ENCODE measurements at places on chromosomes 16 and 17.

- no peak for DNase-seq
Measured at GRCh38 chr17:34442387-34443111, 79.5 kb upstream of the CCL1 start.

DNA sequence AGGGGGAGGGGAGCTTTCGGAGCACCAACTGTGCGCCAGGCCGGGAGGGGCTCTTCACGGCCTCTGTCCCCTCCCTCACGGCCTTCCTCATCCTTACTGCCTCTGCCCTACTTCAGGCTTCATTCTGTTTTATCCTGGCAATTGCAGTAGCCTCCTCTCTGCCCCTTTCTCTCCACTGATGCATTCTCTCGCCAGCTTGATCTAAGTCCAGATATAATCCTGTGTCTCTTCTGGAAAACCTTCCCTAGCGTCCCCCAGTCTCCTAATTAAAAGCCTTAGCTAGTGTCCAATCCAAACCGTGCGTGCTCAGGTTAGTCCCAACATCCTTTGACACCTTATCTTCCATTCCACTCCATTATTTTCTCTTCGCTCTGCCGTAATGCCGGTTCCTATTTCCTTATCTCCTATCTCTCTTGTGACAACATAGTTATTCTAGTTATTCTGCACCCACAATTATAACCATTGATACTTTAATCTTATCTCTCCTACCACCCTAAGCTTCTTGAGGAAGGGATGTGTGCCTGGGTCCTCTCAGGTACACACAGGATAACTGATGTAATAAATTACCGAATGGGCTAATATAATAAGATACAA is 869 bp downstream of the ZNF48 start:
- no peak for DNase-seq

- no peak for DNase-seq
Measured at GRCh38 chr17:48582750-48583069, 4.6 kb upstream of the HOXB4 start.

DNA sequence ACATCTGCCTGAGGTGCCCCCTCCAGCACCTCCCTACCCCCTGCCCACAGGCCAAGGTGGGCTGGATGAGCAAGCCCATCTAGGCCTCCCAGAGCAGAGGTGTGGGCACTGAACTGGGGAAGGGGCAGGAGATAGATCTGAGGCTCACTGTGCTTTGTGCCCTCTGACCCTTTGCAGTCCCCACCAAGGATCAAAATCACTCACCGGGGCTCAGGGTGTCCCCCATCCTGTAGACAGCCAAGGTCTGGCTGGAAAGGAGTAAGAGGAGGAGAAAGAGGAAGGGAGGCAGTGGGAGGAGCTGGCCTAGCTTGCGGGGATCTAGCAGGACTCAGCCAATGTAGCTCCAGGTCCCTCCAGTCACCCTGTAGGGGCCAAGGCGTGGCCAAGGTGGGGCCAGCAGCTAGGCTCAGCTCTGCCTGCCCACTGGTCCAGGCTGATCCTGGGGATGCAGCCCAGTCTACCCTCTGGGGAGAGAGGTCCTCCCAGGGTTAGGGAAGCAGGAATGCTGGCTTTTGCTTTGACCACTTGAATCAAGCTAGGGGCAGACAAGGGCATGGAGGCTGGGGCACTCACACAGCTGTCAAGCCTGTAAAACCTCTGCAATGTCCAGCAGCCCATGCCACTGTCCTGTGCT is 1.8 kb downstream of the SLC12A4 start:
- no peak for DNase-seq

DNA sequence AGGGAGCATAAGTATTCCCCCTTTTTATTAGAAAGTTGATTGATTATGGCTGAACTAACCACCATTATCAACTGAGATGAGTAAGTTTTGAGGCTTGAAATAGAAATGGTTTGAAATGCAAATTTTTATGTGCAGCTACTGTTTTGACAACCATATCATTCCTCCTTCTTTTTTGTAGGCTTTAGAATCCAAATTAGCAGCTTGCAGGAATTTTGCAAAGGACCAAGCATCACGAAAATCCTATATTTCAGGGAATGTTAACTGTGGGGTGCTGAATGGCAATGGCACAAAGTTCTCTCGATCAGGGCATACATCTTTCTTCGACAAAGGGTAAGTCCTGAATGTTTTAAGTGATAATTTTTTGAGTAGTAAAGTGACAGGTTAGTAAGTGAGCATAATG is 24.1 kb downstream of the NDEL1 start:
- DNase-seq = no peak

GRCh38 chr17:62827746-62828485 is 19.8 kb upstream of the MARCHF10 start:
- no peak for DNase-seq

DNA sequence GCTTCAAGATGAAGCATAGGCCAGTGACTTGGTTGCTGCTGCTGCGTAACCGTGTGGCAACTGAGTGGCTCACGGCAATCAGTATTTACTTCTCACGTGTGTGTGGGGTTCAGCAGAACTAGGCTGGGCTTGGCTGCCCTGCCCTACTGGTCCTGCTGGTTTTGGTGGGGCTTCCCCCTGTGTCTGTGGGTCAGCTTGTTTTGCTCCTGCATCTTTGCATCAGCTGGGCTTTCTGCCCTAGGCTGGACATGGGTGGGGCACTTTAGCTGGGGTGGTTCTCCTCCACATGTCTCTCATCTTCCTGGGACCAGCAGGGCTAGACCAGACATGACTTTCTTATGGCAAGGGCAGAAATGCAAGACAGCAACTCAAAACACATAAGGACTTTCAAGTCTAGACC is 550.5 kb downstream of the MAF start:
- no peak for DNase-seq

GRCh38 chr16:14496047-14496770 is 133.9 kb downstream of the PARN start:
- no peak for DNase-seq

- no peak for DNase-seq
Measured at GRCh38 chr16:78395035-78395434, 295.6 kb downstream of the WWOX start.

DNA sequence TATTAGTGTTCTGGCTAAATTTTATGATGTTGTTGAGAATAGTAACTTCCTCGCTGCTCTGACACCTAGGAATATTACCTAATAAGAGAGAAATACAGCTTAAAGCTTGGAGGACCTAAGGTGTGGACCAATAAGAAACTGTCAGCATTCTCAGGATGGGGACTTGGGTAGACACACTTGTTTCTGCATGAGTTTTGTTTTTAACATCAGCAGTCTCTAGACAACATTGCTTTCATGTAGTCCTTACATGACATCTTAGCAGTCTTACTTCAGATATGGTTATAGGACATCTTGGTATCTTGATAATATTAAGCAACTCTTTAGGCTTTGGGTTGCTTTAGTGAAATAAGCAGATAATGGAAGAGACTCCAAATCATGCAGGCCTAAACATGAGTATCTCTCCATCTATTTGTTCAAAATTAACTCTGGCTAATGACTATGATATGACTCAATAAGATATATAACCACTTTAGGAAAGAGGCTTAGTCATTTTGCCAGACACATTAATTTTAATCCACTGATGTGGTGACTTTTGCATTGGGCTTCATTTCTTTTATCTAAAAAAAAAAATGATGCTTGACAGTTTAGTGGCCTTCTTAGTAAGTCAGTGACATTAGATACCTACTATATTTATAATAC is 84.5 kb downstream of the WNT3 start:
- DNase-seq = no peak

- DNase-seq = no peak
Measured at GRCh38 chr17:36136036-36136435, 32.4 kb downstream of the CCL4 start.

DNA sequence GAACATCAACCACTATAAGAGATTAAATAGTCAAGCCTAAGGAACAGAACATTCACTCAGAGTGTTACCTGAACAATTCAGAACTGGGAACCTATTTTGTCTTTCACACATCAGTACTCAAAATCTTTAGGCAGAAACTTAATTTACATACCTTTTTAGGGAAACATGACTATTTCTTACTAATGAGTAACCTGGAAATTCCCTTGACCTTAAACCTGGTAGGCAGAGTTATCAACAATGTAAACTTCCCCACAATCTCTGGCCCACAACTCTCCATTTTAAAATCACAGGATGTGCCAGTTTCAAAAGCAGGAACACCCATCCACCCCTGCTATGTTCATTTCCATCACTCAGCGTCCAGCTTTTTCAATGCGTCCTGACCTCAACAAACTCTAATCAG is 132.9 kb upstream of the ANKFN1 start:
- DNase-seq = no peak

- no peak for DNase-seq
Measured at GRCh38 chr17:41882756-41883155, 17.5 kb upstream of the KLHL11 start.

GRCh38 chr16:69334696-69335095 is 4.3 kb upstream of the PDF start:
- DNase-seq = no peak

GRCh38 chr17:15298176-15298575 is 33.0 kb upstream of the PMP22 start:
- DNase-seq = no peak

DNA sequence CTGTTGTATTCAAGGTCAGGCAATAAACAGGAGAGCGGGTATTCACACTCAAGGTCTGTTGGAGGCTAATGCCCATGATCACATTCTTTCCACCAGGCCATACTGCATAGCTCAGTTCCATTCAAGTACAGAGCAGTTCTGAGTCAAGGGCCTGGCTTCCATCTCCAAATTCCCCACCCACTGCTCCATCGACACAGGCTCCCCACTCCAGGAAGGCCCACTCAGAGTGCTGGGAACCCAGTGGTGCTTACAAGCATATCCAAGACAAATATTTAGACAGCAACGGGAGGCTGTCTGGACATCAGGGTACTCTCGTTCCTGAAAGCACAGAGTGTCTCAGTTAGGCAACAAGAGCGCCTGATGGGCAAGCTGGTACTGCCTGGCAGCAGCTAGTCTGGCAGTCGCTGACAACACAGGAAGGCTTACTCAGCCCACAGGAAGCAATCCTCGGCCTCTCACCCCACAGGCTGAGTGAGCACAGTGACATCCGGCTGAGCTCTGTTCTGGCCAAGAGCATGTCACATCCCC is 40.9 kb downstream of the RFFL start:
- DNase-seq = peak; percentile 58

- DNase-seq = no peak
Measured at GRCh38 chr17:67165201-67165600, 79.8 kb downstream of the HELZ start.

GRCh38 chr17:80005360-80006338 is 30.0 kb downstream of the TBC1D16 start:
- DNase-seq = no peak

DNA sequence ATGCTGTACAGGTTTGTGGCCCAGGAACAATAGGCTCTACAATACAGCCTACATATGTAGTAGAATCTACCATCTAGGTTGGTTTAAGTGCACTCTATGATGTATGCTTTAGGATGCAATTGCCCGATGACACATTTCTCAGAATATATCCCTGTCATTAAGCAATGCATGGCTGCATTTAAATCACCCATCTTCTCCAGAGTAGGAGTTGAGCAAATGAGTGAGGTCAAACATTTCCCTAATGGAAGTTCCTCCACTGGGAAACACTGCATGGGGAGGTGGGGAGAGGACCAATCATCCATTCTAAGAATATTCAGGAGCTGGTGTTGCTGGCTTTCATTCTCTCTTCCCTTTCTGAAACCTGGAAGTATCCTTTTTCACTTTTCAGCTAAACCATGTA is 2.0 kb upstream of the PCTP start:
- DNase-seq = no peak

DNA sequence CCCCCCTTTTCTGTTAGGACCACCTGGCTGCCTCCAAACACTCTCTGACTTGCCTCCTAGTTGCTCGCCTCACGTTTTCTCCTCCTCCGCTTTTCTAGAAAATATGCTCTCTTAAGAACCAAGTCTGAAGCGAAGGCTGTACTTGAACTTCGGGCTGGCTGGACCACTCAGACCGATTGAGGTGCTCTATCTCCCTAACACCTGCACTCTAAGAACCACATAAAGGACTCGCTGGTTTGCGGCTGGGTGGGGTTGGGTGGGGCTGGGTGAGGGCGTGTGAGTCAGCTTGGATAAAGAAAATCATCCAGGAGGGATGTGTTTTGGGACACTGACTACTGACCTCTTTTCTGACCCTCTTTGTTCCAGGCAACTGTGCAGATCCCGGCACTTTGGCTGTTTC is 22.9 kb upstream of the TMEM220 start:
- DNase-seq = no peak

DNA sequence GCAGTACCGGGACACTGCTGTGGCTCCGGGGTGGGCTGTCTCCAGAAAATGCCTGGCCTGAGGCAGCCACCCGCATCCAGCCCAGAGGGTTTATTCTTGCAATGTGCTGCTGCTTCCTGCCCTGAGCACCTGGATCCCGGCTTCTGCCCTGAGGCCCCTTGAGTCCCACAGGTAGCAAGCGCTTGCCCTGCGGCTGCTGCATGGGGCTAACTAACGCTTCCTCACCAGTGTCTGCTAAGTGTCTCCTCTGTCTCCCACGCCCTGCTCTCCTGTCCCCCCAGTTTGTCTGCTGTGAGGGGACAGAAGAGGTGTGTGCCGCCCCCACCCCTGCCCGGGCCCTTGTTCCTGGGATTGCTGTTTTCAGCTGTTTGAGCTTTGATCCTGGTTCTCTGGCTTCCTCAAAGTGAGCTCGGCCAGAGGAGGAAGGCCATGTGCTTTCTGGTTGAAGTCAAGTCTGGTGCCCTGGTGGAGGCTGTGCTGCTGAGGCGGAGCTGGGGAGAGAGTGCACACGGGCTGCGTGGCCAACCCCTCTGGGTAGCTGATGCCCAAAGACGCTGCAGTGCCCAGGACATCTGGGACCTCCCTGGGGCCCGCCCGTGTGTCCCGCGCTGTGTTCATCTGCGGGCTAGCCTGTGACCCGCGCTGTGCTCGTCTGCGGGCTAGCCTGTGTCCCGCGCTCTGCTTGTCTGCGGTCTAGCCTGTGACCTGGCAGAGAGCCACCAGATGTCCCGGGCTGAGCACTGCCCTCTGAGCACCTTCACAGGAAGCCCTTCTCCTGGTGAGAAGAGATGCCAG is 12.9 kb downstream of the STH start:
- DNase-seq = no peak

- no peak for DNase-seq
Measured at GRCh38 chr17:4939546-4939795, 375 bp downstream of the SLC25A11 start.

GRCh38 chr16:12173121-12173520 is 196.6 kb downstream of the SNX29 start:
- no peak for DNase-seq

DNA sequence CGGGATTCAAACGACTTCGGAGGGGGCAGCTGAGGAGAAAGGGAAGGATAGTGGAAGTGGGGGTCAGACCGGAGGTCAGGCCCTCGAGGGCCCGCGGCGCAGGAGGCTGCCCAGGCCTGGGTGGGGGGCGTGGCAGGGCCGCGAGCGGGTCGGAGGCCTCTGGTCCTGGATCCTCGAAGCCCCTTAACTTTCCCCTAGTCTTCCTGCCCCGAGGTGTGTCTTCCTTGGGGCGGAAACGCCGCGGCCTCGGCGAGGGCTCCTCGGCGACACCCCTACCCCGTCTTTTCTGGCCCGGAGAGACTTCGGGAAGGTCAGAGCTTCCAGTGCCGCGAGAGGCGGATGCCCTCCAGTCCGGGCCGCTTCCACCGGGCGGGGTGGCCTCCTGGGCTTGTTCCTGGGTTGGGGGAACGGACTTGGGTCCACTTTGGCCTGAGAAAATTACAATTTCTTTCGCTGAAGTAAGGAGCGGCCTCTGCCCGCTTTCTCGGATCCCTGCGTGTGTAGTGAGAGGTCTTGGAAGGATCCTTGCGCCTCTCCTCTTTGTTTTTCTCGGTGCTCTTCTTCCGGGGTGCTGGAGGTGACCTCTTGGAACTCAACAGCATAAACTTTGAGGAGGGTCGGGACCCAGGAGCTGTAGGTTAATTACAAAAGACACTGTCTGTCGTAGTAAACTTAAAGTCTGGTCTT is 491 bp downstream of the IST1 start:
- peak; percentile 13 for DNase-seq

GRCh38 chr16:79698341-79698753 is 97.8 kb upstream of the MAF start:
- no peak for DNase-seq

Data from T-helper 22 cell (primary cell).